Dermis blood vessel endothelial cell (primary cell): ENCODE measurements at places on chromosomes 11 and 22.

- peak; percentile 54 for DNase-seq
Observed at GRCh38 chr11:130103296-130103814, 33.7 kb downstream of the APLP2 start.

DNA sequence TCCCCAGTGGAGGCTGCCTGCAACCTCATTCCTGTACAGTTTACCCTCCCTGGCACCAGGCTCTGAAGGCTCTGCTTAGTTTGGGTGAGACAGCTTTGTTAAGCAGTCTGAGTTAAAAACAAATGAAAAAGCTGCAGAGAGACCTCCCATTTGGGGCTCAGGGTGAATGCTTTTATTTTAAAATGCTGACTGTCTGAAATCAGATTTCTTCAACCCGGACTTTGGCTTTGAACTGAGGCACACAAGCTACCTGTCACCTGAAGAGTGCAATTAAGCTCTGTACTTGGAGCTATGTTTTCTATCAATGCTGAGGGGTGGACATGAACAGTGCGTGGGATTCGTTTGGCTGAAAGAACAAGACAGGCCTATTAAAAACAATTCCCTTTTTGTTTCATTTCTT, 217.5 kb upstream of the SORL1-AS1 start:
- DNase-seq: no peak

- no peak for DNase-seq
Observed at GRCh38 chr11:12799334-12799835, 125.2 kb downstream of the TEAD1 start.

DNA sequence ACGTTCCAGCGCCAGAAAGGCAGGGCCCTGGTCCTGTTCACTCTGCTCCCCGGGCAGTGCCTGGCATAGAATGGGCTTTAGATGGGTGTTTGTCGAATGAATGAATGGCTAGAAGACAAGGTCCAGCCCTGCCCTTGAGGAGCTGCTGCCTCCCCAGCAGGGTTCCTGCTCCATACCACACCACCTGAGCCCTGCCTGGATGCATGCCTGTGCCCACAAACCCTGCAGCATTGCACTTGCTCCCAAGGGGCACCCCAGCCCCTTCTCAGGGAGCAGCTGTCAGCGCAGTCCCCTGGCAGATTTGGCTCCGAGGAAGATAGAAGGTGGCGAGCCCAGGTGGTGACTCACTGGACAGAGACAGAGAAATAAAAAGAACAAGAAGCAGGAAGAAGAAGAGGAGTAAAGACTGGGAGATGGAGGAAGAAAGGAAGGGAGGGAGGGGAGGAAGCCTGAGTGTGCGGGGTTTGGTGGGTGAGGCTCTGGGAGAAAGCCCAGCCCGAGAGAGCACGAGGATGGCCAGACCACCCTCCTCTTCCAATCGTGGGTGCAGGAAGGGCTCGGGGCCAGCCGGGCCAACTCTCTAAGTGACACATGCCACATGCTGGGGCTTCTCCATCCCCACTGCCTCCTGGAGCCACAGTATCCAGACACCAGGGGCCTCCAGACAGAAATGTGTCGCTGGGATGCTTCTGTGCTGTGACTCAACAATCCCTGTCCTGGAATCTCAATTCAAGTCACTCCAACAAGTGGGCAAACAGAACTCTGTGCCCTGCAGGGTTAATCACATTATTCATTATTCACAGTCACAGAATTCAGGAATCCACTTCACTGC, 1474.3 kb downstream of the BRD1 start:
- DNase-seq: no peak

DNA sequence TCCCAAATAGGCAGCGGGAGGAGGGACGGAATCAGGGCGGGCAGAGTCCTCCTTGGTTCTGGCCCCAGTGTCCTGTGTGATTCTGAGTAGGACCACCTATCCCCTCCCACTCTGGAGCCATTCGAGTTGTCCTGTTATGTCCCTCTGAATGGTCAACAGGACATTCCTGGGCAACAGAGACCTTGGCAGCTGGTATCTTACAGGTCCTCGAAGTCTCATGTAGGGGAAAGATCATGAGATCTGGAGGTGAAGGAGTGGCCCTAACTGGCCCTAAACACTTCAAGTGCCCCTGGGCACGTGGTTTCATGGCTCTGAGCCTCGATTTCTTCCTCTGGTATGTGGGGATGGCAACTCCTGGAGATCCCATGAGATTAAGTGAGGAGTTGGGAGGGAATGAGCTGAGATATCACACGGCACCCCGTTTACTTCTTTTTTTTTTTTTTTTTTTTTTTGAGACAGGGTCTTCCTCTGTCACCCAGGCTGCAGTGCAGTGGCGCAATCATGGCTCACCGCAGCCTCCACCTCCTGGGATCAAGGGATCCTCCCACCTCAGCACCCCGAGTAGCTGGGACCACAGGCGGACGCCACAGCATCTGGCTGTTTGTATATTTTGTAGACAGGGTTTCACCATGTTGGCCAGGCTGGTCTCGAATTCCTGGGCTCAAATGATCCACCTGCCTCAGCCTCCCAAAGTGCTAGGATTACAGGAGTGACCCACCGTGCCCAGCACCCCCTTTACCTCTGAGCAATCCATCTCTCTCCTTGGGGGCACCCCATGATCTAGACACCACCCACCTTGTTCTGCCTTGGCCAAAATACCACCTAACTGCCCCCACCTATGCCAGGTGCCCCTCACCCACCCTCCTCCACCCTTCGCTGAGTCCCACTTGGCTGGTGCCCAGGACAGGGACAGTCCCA, 6.8 kb downstream of the LIF start:
- no peak for DNase-seq

- DNase-seq: no peak
Observed at GRCh38 chr22:45976254-45977002, 534 bp downstream of the WNT7B start.

DNA sequence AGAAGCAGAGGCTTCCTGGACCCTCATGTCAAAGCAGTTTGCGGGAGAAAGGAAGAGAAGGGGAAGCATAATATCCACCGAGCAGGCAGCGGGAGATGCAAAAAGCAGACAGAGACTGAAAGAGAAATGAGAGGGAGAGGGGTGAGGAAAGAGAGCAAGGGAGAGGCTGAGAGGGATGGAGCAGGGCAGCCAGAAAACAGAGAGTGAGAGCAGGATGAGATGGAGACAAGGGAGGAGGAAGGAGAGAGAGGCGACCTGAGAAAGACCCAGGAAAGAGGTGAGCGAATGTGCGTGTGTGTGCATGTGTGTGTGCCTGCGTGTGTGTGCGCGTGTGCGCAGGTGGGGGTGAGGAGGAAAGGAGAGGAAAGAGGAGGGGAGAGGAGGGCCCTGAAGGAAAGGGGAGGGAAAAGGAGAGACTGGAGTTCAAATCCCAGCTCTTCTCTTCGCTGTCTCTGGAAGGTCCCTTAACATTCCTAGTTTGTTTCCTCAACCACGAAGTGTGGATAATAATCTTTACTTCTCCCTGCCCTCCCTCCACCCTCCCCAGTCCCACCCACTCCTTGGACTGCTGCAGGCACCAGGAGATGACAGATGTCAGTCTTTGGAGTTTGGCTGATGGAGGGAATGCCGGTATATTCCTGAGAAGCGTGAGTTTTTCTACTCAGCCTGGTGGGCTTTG, 67.9 kb downstream of the ISX start:
- DNase-seq: no peak

DNA sequence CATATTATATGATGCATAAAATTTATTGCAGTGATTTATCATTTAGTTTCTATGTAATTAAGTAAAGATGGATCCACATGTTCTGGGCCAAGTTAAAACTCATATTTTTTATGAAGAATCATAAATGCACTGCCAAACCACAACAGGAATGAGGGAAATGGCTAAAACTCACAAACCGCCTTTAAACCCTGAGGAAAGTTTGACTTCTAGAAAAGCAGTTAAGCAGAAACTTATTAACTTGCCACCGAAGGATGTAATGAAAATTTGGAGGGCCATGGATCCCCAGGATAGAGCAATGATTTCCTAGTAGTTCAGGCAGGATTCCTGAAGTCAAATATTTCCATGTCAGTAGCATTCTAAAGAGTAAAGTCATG, 218.3 kb upstream of the CTSC start:
- DNase-seq: peak; percentile 13

GRCh38 chr22:50084614-50085021, 608 bp downstream of the MLC1 start:
- no peak for DNase-seq

DNA sequence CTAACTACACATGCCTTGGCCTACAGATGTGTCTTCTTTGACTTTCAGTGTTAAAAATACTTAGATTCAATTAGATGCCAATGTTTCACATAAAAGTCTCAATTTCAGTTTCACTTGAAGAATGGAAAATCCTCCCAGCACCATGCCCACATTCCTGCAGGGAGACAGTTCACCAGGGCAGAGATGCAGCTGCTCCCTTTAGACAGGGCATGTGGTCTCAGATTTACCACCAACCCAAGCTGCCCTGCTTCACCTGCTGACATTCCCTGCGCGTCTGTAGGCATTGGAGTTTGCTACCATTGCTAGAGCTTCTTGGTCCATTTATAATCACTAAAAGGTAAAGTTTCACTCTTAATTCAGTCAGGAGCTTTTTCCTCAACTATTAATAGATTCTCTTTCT, 113.9 kb downstream of the ARFGAP2 start:
- DNase-seq: no peak

GRCh38 chr11:106785913-106786650, 232.2 kb downstream of the GUCY1A2 start:
- no peak for DNase-seq

GRCh38 chr11:10459029-10459970, 4.2 kb downstream of the AMPD3 start:
- DNase-seq: peak; percentile 34

- peak; percentile 87 for DNase-seq
Observed at GRCh38 chr11:131748151-131749050, 378.0 kb downstream of the NTM start.

DNA sequence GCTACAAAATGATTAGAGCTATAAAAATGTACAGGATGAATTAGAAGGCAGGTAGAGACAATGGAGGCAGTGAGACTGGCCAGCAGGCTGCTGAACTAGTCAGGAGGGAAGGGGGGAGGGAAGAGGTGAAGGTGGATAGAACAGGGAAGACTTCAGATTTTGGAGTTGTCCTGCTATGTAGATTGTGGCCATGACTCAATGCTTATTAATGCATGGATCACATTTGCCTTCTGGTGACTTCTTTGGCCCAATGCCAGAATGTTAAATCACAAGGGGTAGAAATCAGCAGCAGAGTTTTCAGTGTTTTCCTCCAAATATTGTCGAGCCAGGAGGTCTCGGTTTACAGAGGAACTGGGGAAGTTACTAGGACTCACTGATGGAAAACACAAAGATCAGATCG, 346.6 kb downstream of the AASDHPPT start:
- DNase-seq: peak; percentile 36
